Activated T-helper 9 cell treated with anti-CD3 and anti-CD28 coated beads, Interleukin-2, amount 50 U/mL, for 16 hours (primary cell): ENCODE measurements at places on chromosomes 7 and 10.

DNA sequence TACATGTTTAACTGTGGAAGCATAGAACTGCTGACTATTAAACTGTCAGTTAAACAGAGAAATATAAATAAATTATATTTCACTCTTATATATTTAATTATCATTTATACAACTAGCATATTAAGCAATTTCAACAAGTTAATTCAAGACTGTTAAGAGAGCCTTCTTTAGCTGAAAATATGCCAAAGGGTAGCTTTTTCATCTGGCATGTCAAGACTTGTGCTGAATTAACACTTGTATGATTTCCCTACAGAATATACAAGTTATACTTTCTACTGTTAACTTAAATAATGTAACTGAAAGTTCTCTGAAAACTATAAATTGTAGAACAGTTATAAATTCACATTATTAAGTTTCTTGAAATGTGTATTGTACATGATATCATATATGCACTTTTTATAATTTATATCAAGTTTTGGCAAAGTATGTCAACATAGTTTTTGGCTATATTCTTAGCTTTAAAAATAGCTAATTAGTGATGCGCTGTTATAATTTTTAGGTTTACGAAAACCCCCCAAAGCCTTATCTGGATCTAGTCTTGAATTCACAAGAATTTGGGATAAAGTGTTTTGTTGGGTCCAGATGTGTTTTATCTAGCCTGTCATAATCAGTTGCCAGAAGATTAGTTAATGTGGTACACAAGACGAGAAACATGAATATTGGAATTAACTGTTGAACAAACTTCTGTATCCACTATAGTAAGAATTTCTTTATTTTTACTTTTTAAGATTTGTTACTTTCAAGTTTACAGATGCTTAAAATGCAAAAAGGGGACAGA lies 231.1 kb upstream of the FOXP2 start:
- no peak for DNase-seq

DNA sequence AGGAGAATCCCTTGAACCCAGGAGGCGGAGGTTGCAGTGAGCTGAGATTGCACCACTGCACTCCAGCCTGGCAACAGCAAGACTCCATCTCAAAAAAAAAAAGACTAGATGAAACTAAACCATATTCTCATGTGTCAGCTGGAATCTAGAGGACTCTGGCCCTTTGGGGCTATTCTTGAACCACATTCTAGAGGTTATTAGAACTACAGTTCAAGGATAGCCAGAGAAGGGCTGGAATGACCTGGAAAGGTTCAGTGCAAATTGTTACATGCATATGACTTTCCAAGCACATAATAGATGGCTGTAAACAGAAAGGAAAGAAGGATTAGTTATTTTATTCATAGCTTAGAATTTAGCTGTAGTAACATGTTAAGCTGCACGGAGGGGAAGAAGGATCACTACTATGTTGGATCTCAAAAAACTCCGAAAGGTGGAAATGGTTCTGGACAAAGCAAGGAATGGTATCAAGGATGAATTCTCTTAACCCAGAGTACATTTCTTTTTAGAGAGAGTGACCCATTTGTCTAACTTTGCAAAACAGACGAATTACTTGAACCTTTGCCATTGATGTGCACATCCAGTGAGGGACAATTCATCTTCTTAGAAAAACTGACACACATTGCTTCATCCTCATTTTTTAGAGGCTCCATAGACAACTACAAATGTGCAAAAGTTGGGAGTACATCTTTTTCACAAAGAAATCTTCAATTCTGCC lies 124.0 kb upstream of the SAMD8 start:
- DNase-seq, result no peak

DNA sequence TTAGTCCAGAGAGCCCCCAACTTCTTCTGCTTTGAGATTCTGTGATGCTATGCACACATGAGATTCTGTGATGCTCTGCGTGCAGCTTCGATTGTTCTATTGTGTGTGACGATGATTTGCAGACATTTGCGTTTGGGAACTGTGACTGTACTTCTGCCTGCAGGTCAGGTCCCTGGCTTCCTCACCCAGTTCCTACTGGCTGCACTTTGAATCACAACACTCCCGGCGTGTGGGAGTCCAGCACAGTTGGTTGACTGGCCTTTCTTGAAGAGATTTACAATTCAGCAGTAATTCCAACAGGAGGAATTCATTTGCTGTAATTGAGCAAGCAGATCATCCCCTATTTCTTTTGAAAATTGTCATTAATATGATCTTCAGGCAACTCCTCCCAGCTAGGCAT lies 252.2 kb upstream of the YAE1 start:
- no peak for DNase-seq

DNA sequence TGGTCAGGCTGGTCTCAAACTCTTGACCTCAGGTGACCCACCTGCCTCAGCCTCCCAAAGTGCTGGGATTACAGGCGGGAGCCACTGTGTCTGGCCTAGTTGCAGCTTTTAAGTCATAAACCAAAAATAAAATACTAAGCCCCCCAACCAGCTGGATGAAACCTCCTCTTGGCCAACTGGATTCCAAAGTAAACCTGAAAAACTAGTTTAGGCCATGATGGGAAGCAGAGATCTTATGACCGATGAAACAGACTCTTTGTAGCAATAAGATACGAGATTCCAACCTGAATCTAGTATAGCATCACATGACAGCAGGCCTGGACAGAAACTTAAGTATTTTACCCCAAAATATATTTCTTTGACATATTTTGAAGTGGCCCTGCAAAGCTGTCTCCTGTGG lies 9.1 kb upstream of the MCM10 start:
- DNase-seq, result no peak
